ENCODE measurements at places on chromosomes 6 and 20.

DNA sequence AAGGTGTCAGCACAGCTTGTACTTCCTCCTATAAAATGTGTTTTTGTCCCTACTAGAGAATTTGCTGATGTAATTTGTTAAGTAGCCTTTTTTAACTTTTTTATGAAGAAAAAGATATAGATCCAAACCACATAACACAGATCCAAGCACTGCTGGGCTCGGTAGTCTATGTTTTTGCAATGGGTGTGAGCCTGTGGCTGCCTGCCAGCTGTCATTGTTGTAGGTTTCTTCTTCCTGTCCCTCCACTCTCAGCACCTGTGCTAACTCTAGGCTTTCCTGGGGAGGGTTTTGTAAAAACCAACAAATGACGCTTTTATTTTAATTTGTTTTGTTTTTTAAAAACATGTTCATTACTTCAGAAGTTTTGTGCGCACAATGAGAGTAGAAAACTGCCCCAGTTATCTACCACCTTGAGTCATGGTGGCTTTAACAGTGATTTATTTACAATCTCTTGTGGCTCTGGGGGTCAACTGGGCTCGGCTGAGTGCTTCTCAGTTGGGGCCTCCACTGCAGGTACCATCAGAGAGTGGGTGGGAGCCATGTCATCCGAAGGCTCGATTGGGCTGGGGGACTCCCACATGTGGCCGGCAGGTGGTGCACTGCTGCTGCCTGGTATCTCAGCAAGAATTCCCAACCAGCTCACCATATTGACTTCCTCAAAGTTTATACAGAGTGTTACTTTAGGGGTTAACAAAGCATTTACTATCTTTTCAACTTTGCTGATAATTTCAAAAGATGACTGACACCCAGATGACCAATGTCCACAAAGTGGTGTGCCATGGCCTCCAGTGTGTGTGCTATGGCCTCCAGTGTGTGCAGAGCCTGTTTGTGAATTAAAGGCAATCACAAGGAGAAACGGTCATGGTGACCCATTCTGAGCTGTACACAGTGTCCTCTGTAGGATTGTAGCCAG is 3.0 kb upstream of the CCR6 start:
- DNase-seq, result no peak

DNA sequence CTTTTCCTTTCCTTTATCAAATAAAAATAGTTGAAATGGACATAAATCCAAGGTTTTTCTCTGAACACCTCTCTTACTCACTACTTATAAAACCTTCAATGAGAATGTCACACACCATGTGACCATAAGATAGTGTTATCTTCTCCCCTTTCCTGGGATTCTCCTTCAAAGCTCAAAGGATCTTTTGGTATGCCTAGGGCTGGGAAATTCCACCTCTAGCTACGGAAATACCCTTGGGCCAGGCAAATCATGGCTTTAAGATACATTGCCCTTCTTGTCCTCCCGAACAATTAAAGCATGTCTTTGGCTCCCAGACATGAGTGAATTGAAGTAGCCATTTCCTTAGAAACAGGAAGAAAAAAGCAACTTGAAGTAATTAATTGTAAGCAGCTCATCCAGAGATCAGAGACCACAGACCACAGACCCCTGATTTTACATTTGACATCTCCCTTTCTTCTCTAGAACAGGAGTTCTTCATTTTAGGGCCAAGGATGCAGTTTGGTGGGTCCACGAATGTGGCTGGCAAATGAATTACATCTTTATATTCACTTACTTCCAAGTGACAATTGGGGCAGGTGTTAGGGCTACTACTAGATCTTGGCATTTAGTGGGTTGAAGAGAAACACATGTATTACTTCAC is 4.1 kb downstream of the PLCB4 start:
- no peak for DNase-seq

DNA sequence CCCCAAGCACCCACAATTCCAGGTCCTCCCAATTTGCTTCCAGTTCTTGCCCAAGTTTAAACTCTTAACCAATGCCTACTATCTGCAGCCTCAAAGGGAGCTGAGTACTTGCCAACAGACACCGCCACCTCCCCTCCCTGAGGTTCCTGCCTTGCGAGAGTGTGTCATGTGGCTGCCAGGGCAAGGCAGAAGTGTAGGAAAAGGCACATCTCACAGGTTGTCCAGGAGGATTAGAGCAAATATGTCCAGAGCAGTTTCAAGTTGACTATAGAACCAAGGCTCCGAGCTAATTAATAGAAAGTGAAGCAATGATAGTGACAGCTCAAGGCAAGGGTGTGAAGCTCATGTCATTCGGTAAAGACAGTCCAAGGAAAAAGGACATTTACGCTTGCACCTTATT is 127.8 kb downstream of the ATXN1 start:
- DNase-seq, result no peak

DNA sequence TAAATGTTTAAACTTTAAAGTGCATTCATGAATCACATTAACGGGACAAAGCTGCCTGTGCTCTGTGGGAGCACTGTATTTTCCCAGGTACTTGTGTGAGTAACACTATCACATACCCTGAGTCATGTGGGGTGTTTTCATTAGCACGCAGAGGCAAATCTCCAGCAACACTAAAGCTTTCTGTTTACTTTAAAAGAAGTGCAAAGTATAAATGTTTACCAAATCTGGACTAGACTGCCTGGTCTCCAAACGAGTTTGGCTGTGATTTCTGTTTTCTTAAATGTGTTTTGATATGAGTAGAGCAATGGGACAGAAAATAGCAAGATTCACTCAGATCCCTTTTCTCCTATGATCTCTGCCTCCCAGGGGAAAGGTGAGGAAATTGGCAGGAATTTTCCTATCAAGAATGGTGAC is 28.8 kb upstream of the RIPPLY2 start:
- DNase-seq, result no peak

DNA sequence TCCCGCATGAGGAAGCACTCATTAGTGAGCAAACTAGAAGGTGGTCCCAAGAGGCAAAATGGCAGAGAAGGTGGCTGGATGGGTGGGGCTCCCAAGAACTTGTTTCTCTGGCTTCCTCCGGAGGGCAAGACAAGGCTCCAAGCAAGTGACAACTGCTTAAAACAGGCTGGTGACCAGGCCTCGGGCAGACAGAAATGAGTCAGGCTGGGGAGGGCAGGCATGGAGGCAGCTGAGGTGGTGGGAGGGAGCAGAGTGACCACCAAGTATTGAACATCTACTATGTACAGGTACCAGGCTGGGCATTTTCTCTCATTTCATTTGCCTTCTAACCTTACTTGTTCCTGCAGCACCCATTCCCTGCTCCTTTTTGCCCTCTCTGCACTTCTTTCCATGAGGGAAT is 33.4 kb downstream of the TNXB start:
- DNase-seq, result no peak

GRCh38 chr6:19362396-19362795 is 474.8 kb upstream of the ID4 start:
- no peak for DNase-seq

- no peak for DNase-seq
These were observed 42.0 kb upstream of the OGFRL1 start for GRCh38 chr6:71246596-71246995.

DNA sequence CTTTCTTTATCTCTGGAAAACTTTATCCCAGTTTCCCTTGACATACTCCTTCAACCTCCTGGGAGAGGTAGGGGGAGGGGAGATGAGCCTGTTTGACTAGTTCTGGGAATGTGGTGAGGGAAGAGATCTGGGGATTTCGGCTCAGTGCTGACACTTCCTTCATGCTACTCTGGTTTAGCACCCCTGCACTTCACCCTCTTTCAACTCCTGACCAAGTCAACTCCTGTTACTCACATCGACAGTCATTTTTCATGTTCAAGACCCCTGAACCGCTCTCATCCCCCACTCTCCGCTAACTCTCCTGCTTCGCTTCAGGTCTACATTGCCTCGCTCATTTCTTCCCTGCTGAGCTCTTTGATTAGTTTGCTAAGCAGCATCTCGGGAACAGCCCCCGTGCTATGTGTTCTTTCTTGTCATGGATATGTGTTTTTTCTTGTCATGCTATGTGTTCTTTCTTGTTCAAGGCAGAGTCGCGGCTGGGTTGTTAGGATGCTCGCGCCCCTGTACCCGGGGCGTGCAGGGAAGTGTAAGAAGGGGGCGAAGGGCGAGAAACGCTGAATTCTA is 16.6 kb upstream of the TRIM27 start:
- DNase-seq, result no peak

GRCh38 chr6:148846778-148847761 is 100.2 kb downstream of the UST start:
- no peak for DNase-seq

- DNase-seq, result peak; percentile 35
These were observed 108.9 kb downstream of the SNX5 start for GRCh38 chr20:17859616-17860232.

GRCh38 chr20:258963-259362 is 1.4 kb downstream of the DEFB132 start:
- DNase-seq, result no peak

- DNase-seq, result peak; percentile 53
These were observed 72.0 kb upstream of the THEMIS start for GRCh38 chr6:127972815-127973214.

DNA sequence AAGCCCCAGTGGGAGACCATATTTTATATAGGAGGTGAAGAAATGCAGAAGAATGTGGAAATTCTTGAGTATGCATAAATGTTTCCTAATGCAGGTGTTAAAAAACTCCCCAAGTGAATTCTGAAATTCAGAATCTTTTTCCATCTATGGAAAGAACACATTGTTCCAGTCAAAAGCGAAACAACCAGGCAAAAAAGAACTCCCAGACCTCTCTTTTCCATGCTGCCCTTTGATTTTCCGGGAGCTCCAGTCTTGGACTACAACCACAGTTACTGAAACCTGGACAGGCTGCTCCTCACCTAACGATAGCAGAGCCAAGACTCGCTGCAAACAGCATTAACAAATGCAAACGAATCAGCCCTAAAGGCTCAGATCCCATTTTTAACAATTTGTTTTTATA is 108.7 kb upstream of the CNKSR3 start:
- DNase-seq, result no peak

- peak; percentile 40 for DNase-seq
These were observed 214.8 kb upstream of the MMS22L start for GRCh38 chr6:97497713-97498331.

DNA sequence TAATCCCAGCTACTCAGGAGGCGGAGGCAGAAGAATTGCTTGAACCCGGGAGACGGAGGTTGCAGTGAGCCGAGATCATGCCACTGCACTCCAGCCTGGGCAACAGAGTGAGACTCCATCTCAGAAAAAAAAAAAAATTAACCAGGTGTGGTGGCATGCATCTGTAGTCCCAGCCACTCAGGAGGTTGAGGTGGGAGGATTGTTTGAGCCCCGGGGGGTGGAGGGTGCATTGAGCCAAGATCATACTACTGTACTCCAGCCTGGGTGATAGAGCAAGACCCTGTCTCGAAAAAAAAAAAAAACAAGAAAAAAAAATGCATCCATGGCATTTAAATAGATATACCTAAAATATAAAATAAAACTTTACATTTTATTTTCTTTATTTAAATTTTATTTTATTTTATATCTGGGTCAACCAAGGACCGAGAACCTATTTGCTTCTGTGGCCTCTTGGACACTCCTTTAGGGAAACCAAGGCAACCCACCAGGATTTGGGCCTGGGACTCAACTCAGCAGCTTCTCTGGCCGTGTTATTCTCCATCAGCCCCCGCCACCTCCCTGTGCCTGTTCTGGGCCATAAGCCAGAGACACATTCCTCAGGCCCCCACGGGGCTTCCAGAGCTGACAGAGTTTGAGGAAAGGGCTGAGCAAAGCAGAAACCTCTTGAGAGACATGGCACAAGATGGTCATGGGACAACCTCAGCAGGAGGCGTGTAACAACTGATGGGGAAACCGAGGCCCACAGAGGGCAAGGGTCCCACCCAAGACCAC is 6.2 kb downstream of the SNTA1 start:
- DNase-seq, result no peak

DNA sequence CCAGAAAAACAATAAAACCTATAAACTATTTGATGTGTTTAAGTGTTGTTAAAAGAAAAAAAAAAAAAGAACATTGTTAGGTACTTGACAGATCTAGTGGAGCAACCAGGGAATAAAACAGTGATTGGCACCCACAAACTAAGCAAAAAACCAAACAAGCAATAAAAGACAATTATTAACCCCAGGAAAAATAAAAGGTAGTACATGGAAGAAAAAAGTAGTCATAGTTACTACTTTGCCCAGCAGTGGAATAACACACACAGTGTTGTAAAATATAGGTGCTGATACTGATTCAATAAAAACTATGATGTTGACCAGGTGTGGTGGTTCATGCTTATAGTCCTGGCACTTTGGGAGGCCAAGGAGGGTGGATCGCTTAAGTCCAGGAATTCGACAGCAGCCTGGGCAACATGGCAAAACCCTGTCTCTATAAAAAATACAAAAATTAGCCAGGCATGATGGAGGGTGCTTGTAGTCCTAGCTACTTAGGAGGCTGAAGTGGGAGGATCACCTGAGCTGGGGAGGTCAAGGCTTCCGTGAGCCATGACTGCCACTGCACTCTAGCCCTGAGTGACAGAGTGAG is 43.9 kb downstream of the PIGU start:
- DNase-seq, result no peak

DNA sequence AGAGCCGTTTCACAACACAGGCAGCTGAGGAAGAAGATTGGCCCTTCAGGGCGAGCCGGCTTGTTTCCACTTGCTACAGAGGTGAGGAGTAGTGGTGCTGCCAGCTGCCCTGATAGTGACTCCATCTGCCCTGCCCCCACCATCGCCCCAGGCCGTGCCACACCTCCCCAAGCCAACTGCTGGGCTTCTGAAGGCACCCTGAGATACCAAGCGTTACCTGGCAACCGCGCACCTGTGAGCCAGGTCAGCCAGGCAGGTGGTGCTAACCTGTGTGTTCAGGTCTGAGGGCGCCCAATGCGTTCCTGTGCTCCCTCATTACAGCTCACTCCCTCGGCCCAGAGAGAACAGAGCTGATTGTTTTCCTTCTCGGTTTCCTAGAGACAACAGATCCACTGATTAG is 299.1 kb upstream of the ID4 start:
- no peak for DNase-seq

DNA sequence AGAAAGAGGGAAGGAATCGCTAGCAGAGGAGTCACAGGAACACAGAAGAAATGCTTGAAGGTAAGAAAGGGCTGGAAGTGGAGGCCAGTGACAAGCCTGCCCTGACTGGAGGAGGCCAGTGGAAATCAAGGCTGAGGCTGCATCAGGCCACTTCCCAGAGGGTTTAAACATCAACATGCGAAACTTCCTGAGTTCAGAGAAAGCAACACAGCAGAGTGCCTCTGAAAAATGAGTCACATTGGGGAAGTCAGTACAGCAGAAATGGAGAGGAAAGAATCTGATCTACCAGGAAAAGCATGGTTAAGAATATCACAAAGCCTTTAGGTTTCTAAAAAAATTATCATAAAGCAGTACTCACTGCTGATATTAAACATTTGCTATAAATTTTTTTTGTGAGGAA is 23.3 kb downstream of the NAPB start:
- no peak for DNase-seq

GRCh38 chr6:151370509-151371078 is 20.8 kb downstream of the ZBTB2 start:
- no peak for DNase-seq
